ENCODE measurements at places on chromosomes 6 and 20. TPM values are rescaled to one million over a fixed set of nuclear protein-coding genes. Genes with fewer than 3 reads are reported as not detected.
A peak's percentile ranks its signal among the peaks of the same experiment; 100 is the strongest.

- no peak overlapping the region for H3K27ac ChIP-seq
- H3K27me3 ChIP-seq: no peaks in the 10 kb centered on the region
- DNase-seq: no peak
- no peaks in the 10 kb centered on the region for H3K4me1 ChIP-seq
Observed at GRCh38 chr6:10140136-10140535, 274.7 kb downstream of the TFAP2A start.

- DNase-seq: no peak
- H3K27ac ChIP-seq: no peak overlapping the region
- H3K4me3 ChIP-seq: no peak overlapping the region
- H3K4me1 ChIP-seq: no peaks in the 10 kb centered on the region
- H3K27me3 ChIP-seq: no peaks in the 10 kb centered on the region
Observed at GRCh38 chr6:2184700-2185455, 60.5 kb downstream of the GMDS start.

Gene TRPC4AP
- total RNA-seq: 63.2 TPM

- no peak for DNase-seq
- no peaks in the 10 kb centered on the region for H3K27me3 ChIP-seq
Observed at GRCh38 chr6:62298745-62299392, 12.8 kb upstream of the KHDRBS2 start.

- no peak for DNase-seq
- no peaks in the 10 kb centered on the region for H3K27me3 ChIP-seq
- no peak overlapping the region for H3K27ac ChIP-seq
- H3K4me3 ChIP-seq: no peak overlapping the region
- no peaks in the 10 kb centered on the region for H3K36me3 ChIP-seq
- H3K4me1 ChIP-seq: no peaks in the 10 kb centered on the region
Observed at GRCh38 chr6:138005846-138006245, 101.4 kb downstream of the PERP start.

Gene TRIM40
- total RNA-seq: not detected

DNA sequence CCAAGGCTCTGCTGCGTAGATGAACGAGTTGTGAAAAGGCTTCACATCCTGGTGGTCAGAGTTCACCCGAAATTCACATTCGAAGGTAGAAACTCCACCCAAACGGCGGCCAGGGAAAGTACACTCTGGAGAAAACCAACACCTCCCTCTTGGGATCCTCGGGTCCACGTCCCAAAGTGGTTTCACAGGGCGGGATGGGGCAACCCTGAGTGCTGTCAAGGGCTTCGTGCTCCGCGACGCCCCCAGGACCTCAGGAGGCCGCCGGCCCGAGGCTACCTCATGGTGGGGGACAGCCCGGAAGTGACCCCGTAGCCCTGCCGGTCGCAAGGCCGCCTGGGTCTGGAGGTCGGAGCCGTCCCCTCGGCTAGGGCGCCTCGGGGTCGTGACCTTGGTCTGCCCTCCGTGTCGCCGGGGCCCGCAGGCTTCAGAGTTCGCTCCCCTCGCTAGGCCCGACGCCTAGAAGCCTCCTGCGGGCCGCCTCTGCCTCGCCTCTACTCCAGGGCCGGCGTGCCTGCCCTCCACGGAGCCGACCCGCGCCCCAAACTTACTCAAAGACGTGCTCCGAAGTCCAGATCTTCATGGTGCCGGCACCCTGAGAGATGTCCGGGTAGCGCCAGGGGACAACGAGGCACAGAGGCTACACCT, at the start of gene PRELID3B:
TSS of gene PRELID3B (minus strand) at position 636 of the 645 bp plus-strand sequence. CDS start at position 580, 56 bp downstream.
- H3K27ac ChIP-seq: peak within 1 kb of the TSS; percentile 87
- peaks cover 11% of the 10 kb centered on the region for H3K36me3 ChIP-seq
- DNase-seq: no peak
- peaks cover 35% of the 10 kb centered on the region for H3K4me1 ChIP-seq
- H3K27me3 ChIP-seq: no peaks in the 10 kb centered on the region

Gene PDE7B
- total RNA-seq: 2.2 TPM

Gene MEA1
- total RNA-seq: 44.8 TPM

DNA sequence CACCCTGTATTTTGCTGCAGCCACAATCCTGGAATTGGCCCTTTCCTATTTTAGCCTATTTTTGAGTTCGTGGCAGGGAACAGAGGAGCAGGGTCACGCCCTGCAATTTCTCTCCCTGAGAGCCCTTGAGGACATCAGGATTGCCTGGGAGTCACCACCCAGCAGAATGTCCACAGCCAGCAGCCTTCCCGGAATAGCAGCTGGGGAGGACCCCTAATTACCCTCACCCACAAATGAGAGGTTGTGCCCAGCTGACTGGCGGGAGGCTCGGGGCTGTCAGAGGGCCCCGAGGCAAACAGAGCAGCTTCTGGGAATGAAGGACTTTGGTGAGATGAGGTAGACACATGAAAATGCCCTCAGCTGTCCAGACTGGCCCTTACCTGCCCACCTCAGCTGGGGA, 165.1 kb downstream of the PREX1 start:
- H3K27ac ChIP-seq: no peak overlapping the region
- no peak for DNase-seq
- no peak overlapping the region for H3K4me3 ChIP-seq
- peaks cover 41% of the 10 kb centered on the region for H3K36me3 ChIP-seq
- no peaks in the 10 kb centered on the region for H3K27me3 ChIP-seq

GRCh38 chr6:2970753-2971419, 481 bp downstream of the SERPINB6 start:
- peak; percentile 91 for DNase-seq
- peak overlapping the region; percentile 98 for H3K27ac ChIP-seq
- peak overlapping the region; percentile 74 for H3K4me3 ChIP-seq
- H3K27me3 ChIP-seq: no peaks in the 10 kb centered on the region
- H3K36me3 ChIP-seq: peaks cover 4% of the 10 kb centered on the region

- H3K27me3 ChIP-seq: no peaks in the 10 kb centered on the region
- no peak overlapping the region for H3K27ac ChIP-seq
- no peak for DNase-seq
- no peaks in the 10 kb centered on the region for H3K36me3 ChIP-seq
Observed at GRCh38 chr6:93580446-93580845, 161.1 kb upstream of the EPHA7 start.

Gene NXT1
- 14.8 TPM for total RNA-seq

DNA sequence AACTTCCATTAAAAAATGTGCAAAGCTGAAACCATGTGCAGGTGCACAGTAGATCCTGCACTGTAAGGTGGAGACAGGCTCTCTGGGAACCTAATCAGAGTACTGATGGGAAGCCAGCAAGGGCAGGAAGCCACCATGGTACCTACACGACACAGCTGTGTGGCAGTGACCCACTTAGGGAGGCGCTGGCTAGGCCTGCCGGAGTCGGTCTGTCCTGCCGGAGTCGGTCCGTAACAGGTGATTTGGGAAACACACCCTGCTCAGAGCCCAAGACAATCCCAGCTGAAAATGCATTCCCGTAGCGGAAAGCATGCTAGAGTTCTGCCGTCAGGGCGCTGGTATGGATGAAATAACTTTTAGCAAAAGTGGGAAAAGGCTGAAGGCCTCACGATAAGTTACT, 17.2 kb downstream of the TXNDC5 start:
- peaks cover 98% of the 10 kb centered on the region for H3K36me3 ChIP-seq
- DNase-seq: no peak
- no peak overlapping the region for H3K27ac ChIP-seq
- H3K4me1 ChIP-seq: no peaks in the 10 kb centered on the region
- H3K27me3 ChIP-seq: no peaks in the 10 kb centered on the region

- no peak for DNase-seq
- H3K27ac ChIP-seq: no peak overlapping the region
- H3K36me3 ChIP-seq: no peaks in the 10 kb centered on the region
- no peaks in the 10 kb centered on the region for H3K4me1 ChIP-seq
Observed at GRCh38 chr20:37071481-37071911, 24.3 kb downstream of the RBL1 start.

DNA sequence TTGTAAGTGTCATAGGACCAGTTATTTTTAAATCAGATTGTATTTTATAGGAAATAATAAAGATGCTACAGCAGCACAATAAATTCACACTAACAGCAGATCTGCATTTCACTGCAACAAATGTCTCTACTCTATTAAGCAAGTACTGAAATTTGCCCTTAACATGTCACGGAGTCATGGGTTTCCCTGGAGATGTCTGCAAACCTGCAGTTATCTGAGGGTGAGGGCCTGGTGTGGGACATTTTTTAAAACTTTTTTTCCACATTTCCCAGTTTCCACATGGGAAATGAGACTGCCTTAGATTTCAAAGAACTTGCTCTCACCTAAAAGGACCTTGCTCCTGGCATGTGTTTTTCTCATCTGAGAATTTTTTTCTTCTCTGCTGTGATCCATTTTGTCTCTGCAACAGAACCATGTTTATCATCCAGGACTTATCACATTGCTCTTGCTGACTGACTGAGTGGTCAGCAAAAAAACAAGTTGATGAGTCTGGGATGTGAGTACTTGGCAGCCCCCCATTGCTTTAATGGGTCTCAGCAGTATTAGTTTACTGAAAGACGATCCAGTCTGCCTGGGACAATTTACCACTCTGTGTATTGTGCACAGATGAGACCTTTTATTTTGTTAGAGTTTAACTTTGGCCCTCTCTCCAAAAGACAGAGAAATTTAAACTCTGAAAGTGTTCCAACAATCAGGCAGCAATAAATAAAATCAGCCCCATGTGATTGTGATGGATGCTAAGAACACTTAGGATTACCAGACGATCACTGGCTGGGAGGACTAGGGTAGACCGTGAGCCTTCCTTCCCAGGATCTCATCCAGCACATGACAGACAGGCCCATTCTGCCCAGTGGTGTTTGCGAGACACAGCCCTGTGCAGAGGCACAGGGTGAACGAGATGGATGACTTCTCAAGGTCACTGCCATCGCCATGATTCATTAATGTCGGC, 268.8 kb downstream of the BTBD9 start:
- H3K4me3 ChIP-seq: no peak overlapping the region
- DNase-seq: no peak
- H3K27ac ChIP-seq: no peak overlapping the region
- no peaks in the 10 kb centered on the region for H3K4me1 ChIP-seq
- no peaks in the 10 kb centered on the region for H3K27me3 ChIP-seq
